Activated T-helper 1 cell treated with anti-CD3 and anti-CD28 coated beads, Interleukin-12 subunit alpha, Interleukin-12 subunit beta, Interleukin-2, Interleukin-4 antibody, amounts not matched to agents 30 ng/mL and 10 ng/mL and 1 ng/mL, durations not matched to agents 14 hours and 24 hours and 36 hours (primary cell): ENCODE measurements at places on chromosomes 1 and 21. TPM values are rescaled to one million over a fixed set of nuclear protein-coding genes. Genes with fewer than 3 reads are reported as not detected.
A peak's percentile ranks its signal among the peaks of the same experiment; 100 is the strongest.

DMRTA2 gene
- total RNA-seq = not detected in 2 replicates

VCAM1 gene
- 0.10 TPM in 1 of 2 replicates, not detected in the other for total RNA-seq

CLCN6 gene
- 11.2 and 14.3 TPM in 2 replicates for total RNA-seq

HMGN1 gene
- 313 and 314 TPM in 2 replicates for total RNA-seq

RNU1-3 gene
- 2,178 and 3,041 TPM in 2 replicates for total RNA-seq

GRCh38 chr1:217026531-217026930 lies 303.3 kb upstream of the ESRRG start:
- H3K27me3 ChIP-seq = peaks cover 3% of the 10 kb centered on the region
- no peaks in the 10 kb centered on the region for H3K36me3 ChIP-seq
- no peak for DNase-seq
- H3K4me3 ChIP-seq = no peak overlapping the region
- no peak overlapping the region for H3K27ac ChIP-seq

DNA sequence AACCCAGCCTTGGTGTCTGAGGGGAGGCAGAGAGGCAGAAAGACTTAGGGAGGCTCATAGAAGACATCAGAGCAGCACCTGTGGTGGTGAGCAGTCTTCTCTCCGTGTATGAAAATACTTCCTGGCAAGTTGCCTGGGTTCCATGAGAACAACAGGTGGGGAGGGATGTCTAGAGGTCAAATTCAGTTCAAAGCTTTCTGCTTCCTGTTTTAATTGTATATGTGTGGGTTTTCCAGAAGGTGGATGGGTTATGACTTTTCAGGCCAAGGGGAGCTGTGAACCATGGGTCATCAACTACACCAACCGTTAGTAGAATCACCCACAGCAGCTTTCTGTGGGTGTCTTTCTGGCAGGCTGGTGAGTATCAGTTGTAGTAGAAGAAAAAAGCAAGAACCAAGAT lies 4.1 kb upstream of the FCRL2 start:
- no peaks in the 10 kb centered on the region for H3K36me3 ChIP-seq
- no peak overlapping the region for H3K4me3 ChIP-seq
- no peak for DNase-seq
- H3K27ac ChIP-seq = no peak overlapping the region
- H3K27me3 ChIP-seq = peaks cover under 1% of the 10 kb centered on the region
- H3K4me1 ChIP-seq = no peaks in the 10 kb centered on the region

- H3K27me3 ChIP-seq = peaks cover 2% of the 10 kb centered on the region
- no peak overlapping the region for H3K4me3 ChIP-seq
- peaks cover 19% of the 10 kb centered on the region for H3K4me1 ChIP-seq
- H3K36me3 ChIP-seq = peaks cover 22% of the 10 kb centered on the region
- no peak overlapping the region for H3K27ac ChIP-seq
Observed at GRCh38 chr1:150582371-150582770, 3.0 kb upstream of the MCL1 start.

- peaks cover 4% of the 10 kb centered on the region for H3K4me1 ChIP-seq
- no peak for DNase-seq
- peaks cover 3% of the 10 kb centered on the region for H3K27me3 ChIP-seq
Observed at GRCh38 chr1:217027403-217028080, 304.3 kb upstream of the ESRRG start.

DNA sequence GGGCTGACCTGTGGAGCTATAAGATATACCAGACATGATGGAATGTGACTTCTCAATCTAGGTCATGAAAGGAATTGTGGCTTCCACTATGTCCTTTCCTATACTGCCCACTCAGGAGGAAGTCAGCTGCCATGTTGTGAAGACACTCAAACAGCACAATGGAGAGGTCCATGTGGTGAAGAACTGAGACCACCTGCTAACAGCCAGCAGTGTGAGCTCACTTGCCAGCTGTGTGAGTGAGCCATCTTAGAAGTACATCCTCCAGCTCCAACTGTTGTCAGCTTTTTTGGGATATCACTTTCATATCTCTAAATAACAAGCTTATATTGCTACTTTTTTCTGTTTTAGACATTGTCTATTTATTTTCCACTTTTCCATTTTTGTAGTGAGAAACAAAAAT lies 29.7 kb downstream of the OLFML3 start:
- H3K4me3 ChIP-seq = no peak overlapping the region
- peaks cover 8% of the 10 kb centered on the region for H3K27me3 ChIP-seq
- no peaks in the 10 kb centered on the region for H3K4me1 ChIP-seq
- no peak overlapping the region for H3K27ac ChIP-seq
- H3K36me3 ChIP-seq = no peaks in the 10 kb centered on the region

DNA sequence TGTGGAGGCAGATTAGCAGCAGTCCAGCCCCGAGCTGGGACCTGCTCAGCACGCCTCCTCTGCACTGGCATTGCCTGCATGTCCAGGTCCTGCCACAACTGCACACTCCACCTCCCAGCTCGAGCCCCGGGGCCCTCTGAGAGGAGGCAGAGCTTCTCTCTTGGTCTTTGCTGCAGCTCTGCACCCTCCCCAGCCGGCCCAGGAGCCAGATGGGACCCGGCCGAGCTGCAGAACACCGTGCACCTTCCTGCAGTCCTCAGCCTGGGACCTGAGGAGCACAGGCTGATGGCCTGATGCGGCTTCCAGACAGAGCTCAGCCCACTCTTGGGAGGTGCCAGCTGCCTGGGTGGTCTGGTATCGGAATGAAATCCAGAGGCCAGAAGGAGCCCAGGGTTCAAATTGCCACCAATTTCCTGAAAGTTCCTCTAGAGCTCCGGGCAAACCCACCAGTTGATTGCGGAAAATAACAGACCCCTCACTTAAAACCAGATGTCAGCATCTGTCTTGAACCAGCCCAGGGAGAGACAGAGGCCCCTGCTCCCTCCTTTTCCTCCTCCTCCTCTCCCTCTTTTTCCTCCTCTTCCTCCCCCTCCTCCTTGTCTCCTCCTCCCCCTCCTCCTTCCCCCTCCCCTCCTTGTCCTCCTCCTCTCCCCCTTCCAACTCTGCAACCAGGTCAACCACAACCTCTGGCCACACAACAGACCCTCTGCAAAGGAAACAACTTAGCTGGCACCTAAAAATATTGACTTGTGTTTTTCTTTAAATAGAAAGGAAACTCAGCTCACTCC lies 10.6 kb upstream of the SPSB1 start:
- H3K36me3 ChIP-seq = peaks cover 15% of the 10 kb centered on the region
- H3K27me3 ChIP-seq = no peaks in the 10 kb centered on the region
- H3K4me3 ChIP-seq = peak overlapping the region; percentile 53
- no peak for DNase-seq
- peak overlapping the region; percentile 86 for H3K27ac ChIP-seq
- H3K4me1 ChIP-seq = peaks cover 70% of the 10 kb centered on the region

- H3K36me3 ChIP-seq = no peaks in the 10 kb centered on the region
- peaks cover 50% of the 10 kb centered on the region for H3K27me3 ChIP-seq
- no peak for DNase-seq
- H3K4me3 ChIP-seq = no peak overlapping the region
Observed at GRCh38 chr1:199948587-199949280, 78.8 kb upstream of the NR5A2 start.

DNA sequence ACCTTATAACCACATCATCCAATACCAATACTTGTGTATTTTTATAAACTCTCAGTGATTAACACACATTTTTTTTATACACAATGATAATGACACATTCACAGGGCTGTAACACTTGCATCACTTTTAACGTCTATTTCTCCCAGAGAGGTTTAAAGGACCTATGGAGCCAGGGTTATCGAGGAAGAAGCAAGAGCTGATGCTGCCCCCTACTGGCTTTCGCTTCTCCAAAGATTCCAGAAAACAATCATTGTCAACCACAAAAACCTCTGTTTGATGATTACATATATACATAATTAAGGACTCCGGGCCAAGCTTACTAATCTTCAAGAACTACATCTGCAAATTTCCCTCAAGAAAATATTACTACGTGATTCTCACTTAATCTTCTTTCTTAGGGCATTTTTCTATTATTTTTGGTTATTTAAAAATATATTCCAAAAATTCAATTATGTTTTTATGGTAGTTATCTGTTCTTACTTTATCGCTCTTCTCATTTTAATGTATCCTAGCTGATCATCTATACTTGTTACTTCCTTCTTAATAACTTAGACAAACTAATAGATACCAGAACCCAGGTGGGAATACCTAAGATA lies 214.5 kb downstream of the VAV3 start:
- H3K4me3 ChIP-seq = no peak overlapping the region
- no peak for DNase-seq
- no peaks in the 10 kb centered on the region for H3K27me3 ChIP-seq
- H3K4me1 ChIP-seq = no peaks in the 10 kb centered on the region
- H3K36me3 ChIP-seq = no peaks in the 10 kb centered on the region

DNA sequence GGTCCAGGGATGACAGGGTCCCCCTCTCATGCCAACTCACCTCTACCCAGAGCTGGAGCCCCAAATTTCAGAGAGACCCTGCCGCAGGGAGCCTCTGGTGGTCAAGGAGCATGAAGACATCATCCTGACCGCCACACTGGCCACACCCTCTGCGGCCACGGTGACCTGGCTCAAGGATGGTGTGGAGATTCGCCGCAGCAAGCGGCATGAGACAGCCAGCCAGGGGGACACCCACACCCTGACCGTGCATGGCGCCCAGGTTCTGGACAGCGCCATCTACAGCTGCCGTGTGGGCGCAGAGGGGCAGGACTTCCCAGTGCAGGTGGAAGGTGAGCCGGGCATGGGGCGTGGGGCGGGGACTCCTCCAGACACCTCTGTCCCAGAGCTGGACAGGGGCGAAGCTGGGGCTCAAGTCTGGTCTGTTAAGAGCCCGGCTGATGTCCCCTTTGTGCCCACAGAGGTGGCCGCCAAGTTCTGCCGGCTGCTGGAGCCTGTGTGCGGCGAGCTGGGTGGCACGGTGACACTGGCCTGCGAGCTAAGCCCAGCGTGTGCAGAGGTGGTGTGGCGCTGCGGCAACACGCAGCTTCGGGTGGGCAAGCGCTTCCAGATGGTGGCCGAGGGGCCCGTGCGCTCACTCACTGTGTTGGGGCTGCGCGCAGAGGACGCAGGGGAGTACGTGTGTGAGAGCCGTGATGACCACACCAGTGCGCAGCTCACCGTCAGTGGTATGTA lies 66.0 kb downstream of the OBSCN start:
- H3K36me3 ChIP-seq = no peaks in the 10 kb centered on the region
- H3K4me3 ChIP-seq = peak overlapping the region; percentile 54
- no peaks in the 10 kb centered on the region for H3K27me3 ChIP-seq
- no peak for DNase-seq
- H3K4me1 ChIP-seq = peaks cover 8% of the 10 kb centered on the region

DNA sequence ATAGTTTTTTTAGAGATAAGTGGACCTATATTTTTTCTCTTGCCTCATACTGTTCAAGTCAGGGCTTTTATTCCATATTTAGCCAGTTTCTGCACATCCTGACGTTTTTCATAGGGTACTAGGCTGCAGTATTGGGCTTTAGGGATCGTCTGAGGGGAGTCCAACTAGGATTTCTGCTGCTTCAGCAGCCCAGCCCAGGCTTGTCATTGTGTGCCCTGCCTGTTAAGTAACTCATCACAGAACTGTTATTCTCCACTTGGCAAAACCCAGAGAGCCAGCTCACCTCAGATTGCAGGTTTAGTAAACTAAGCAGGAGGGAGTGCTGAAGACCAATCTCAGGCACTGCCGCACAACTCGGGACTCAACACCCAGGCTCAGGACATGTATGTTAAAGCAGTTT lies 2.8 kb downstream of the GALNT2 start:
- peak overlapping the region; percentile 93 for H3K4me3 ChIP-seq
- no peak for DNase-seq
- peaks cover 64% of the 10 kb centered on the region for H3K4me1 ChIP-seq
- H3K36me3 ChIP-seq = peaks cover 15% of the 10 kb centered on the region
- no peaks in the 10 kb centered on the region for H3K27me3 ChIP-seq

DNA sequence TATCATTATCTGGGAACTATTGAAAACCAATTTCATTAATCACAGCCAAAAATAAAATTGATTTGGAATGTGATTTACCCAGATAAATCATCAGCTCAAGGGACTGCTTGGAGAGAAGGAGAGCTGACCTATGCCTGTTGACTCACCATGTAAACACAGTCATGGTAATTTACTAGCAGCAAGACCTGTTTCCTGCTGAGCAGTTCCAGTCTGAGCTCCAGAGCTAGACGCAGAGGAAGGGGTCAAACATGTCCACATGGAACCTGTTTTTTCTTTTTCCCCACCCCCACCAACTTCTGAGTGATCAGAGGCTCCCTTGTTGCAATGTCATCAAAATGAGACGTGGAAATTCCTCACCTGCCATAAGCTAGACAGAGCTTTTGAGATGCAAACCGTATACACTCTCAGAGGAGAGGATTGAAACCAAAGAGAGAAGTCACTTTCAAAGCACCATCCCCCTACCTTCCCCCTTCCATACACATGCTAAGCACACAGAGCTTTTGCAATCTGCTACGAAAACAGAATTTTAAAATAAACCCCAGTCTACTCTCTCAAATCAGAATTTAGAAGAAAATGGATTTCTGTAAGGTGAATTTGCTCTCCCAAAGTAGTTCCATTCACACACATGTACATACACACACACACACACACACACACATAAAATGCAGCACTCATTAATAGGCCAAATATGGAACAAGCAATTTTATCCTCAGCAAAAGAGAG lies 55.9 kb upstream of the PTGFRN start:
- H3K4me1 ChIP-seq = peaks cover 34% of the 10 kb centered on the region
- DNase-seq = no peak
- H3K27me3 ChIP-seq = no peaks in the 10 kb centered on the region
- H3K27ac ChIP-seq = peak overlapping the region; percentile 53

DNA sequence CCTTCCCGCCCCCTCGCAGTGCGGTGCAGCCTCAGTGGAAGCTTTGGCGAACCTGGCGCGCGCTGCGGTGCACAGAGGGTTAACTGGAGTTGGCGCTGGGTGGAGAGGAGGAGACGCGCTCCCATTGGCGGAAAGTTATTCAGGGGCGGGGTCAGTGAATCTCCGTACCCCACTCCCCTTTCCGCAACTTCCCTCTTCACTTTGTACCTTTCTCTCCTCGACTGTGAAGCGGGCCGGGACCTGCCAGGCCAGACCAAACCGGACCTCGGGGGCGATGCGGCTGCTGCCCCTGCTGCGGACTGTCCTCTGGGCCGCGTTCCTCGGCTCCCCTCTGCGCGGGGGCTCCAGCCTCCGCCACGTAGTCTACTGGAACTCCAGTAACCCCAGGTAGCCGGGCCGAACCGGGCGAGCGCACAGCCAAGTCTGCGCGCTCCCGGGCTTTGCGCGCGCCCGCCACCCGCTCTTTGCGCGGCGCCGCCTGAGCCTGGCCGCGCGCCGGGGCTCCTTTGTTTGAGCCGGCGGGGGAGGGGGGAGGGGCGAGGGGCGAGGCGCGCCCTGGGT lies at the start of gene EFNA4:
EFNA4 (plus strand) TSS at position 191 of the 561 bp plus-strand sequence; CDS start at position 275, 84 bp downstream.
- peak within 1 kb of the TSS; percentile 79 for H3K27ac ChIP-seq
- H3K4me3 ChIP-seq = peak within 1 kb of the TSS; percentile 93
- DNase-seq = peak; percentile 83
- H3K36me3 ChIP-seq = peaks cover 8% of the 10 kb centered on the region
- peaks cover 31% of the 10 kb centered on the region for H3K4me1 ChIP-seq
- H3K27me3 ChIP-seq = no peaks in the 10 kb centered on the region
